ENCODE measurements at places on chromosomes 4 and X.

GRCh38 chrX:152904151-152905080, 6.5 kb downstream of the ZNF185 start:
- H3K4me1 ChIP-seq = no peaks in the 10 kb centered on the region
- no peak overlapping the region for H3K4me3 ChIP-seq
- H3K36me3 ChIP-seq = no peaks in the 10 kb centered on the region
- no peak overlapping the region for H3K27ac ChIP-seq
- H3K27me3 ChIP-seq = no peaks in the 10 kb centered on the region

GRCh38 chr4:152363904-152364303, 172.0 kb downstream of the FBXW7 start:
- DNase-seq = no peak
- H3K27me3 ChIP-seq = no peaks in the 10 kb centered on the region
- H3K27ac ChIP-seq = no peak overlapping the region
- no peaks in the 10 kb centered on the region for H3K36me3 ChIP-seq

DNA sequence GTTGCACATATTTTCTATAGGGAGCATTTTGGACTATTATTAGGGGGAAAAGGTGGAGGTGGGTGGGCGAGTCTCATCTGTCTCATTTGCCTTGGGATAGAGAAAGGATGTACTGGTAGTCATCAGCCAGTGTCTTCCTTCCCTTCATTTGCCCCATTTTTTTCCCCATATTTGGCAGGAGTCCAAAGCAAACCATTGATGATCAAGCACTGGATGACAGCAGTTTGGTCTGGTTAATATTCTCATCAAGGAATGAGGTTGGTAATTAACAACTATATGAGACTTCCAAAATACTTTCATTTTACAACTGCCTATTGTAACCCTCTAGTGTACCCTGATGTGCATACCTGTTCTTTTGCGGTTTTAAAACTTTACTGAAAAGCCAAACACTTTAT, 22.6 kb upstream of the IGFBP7 start:
- no peak overlapping the region for H3K4me3 ChIP-seq
- no peaks in the 10 kb centered on the region for H3K4me1 ChIP-seq
- no peaks in the 10 kb centered on the region for H3K27me3 ChIP-seq
- no peak for DNase-seq

DNA sequence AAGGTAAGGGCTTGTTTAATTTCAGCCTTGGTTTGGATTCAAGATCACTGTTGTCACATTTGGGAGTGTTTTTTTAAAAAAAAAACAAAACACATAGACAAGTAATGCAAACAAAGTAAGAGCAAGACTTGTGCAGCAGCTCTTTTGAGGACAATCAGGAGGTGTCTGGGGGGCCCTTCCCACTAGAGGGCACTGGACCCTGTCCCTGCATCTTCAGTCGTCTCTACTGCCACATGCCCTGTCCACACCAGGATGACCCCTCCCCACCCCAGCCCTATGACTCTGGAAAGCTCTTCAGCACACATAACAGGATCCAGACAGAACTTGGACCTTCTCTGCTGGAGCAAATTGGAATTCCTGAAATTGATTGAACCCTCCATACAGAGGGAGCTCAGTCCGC, 71.0 kb downstream of the USP46 start:
- H3K4me1 ChIP-seq = no peaks in the 10 kb centered on the region
- no peaks in the 10 kb centered on the region for H3K36me3 ChIP-seq
- H3K4me3 ChIP-seq = no peak overlapping the region
- no peaks in the 10 kb centered on the region for H3K27me3 ChIP-seq

DNA sequence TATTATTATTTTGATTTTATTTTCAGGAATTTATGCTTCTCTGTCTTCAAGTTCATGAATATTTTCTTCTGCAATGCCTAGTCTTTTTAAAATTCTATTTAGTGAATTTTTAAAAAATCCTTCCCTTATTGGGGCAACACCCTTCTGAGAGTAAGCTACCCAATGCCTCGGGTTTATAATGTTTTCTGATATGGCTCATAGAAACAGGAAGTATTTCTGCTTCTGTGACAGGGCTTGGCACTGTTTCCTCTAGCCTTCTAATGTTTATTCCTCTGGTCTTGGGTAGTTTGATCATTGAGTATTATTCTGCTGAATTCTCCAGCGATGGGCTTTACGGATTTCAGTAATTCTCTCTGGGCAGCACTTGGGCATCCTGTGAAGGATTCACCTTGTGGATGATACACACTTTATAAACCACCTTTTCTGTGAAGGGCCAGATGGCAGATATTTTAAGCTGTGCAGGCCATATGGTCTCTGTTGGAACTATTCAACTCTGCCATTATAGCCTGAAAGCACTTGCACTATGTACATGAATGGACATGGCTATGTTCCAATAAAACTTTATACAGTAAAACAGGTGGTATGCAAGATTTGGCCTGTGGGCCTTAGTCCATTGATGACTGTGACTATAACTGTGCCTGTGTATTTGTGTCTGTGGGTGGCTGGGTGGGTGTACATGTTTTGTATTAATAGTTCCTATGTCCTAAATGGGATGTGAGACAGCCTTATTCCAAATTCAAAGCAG, 95.9 kb upstream of the FAT1 start:
- no peaks in the 10 kb centered on the region for H3K36me3 ChIP-seq
- DNase-seq = no peak
- H3K4me3 ChIP-seq = no peak overlapping the region
- peaks cover 19% of the 10 kb centered on the region for H3K4me1 ChIP-seq

DNA sequence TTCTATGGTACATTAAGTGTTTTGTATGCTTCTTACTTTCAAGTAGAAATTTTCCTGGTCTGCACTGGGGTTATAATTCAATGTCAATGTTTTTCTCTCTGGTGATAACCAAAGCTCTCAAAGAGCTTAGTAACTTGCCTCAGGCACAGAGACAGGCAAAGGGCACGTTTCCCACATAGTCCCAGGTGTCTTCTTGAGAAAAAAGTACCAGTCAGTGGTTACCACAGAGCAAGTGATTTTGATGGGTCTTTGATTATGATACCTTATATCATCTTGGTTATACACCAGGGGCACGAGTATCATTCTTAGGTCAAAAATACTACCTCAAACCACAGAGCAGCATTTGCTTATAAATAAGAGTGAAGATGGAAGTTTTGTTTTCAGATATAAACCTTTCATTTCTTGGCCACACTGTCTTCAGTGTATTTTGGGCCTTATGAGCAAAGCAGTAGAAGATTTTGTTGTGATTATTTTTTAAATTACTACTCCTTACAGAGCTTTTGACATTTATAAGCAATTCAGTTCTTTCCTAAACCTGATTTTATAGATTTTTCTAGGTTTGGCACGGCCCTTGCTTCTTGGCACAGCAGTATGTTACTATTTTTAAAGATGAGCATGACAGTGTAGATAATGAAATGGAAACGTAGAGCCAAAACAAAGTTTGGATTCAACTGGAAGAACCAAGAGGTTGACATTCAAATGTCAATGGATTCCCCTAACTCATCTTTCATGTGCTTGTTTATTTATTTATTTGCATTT, 85.3 kb upstream of the TLL1 start:
- peak; percentile 69 for DNase-seq
- no peak overlapping the region for H3K4me3 ChIP-seq
- no peaks in the 10 kb centered on the region for H3K36me3 ChIP-seq
- H3K27ac ChIP-seq = no peak overlapping the region
- H3K4me1 ChIP-seq = 0 out of 2 replicates have a peak, but pooled peaks cover 4% of the 10 kb centered on the region

DNA sequence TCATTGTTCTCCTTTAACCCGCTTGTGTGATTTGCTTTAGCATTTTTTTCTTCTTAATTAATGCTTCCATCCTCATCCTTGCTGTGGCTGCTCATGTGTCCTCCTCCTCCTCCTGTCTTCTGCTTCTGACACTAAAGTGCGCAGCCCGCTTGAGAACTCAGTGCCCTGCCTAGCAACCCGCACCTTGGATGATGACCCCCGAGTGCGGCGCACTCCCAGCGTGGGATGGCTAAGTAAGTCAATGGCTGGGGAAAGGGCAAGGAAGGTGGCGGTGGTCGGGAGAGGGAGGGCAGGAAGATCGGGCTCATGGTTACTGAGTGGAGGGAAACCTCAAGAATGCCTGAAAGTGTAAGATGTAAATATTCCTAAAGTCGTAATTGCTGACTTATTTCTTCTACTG, 30.1 kb downstream of the SLC4A4 start:
- H3K4me3 ChIP-seq = no peak overlapping the region
- DNase-seq = no peak
- no peaks in the 10 kb centered on the region for H3K36me3 ChIP-seq
- H3K27me3 ChIP-seq = no peaks in the 10 kb centered on the region

- DNase-seq = no peak
- H3K36me3 ChIP-seq = no peaks in the 10 kb centered on the region
- no peaks in the 10 kb centered on the region for H3K27me3 ChIP-seq
Observed at GRCh38 chr4:158884280-158884679, 115.5 kb downstream of the FNIP2 start.
